Islet precursor cell (in vitro differentiated cells): ENCODE measurements at places on chromosomes 12 and 14.

- no peak for DNase-seq
These were observed 100.5 kb downstream of the EXOC5 start for GRCh38 chr14:57168138-57168679.

DNA sequence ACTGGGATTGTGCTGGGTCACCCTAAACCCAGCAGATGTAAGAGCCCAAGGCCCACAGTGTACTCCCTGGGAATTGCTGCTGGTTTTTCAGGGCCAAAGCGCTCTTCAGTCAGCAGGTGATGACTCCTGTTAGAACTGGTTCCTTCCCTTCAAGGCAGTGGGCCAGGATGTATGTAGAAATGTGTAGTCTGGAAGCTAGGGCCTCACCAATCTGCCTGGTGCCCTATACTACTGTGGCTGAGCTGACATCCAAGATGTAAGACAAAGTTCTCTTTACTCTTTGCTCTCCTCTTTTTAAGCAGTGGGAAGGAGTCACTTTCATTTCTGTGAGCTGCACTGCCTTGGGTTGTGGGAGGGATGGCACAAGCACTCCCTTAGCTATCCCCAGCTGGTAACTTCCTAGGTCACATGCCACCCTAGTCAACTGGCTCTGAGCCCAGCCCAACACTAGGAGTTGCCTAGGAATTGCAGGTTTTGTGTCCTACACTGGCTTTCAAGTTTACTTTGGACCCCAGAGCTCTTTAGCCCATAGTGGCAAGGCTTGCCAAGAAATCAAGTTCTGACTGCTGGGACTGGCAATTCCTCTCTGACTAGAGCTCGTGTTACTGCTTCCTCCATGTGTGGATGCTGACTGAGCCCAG, 249.2 kb downstream of the C12orf50 start:
- DNase-seq: no peak

DNA sequence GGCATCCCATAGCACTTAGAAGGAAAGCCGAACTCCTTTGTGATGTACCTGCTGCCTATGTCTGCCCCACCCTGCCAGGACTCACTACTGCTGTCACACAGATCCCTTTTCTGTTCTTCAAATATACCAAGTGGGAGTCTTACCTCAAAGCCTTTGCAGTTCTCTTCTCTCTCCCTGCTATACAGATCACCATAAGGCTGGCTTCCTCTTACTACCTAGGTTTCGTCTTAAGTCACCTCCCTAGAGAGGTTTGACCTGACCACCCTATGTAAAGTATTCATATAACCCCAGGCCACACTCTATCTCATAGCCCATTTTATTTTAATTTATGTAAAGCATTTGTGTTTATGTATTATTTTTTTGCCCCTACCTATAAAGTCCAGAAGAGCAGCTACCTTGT, 117.6 kb downstream of the CRADD start:
- DNase-seq: no peak

GRCh38 chr14:63492391-63492790, 50.8 kb downstream of the PPP2R5E start:
- no peak for DNase-seq

DNA sequence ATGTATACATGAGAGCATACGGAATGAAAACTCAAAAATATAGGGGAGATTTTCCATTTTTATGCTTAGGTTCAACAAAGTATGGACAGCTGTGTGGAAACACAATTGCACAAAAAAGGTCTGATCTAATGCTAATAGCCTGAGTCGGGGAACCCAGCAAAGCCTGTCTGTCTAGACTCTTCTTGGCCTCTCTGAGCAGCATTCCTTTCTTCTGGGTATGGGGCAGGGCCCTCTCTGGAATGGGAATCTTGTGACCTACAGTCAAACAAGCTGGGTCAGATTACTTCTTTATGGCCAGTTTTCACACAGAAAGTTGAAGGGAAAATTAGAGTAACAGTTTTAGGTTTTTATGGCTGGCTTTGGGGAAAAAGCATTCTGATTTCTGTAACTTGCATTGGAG, 534.0 kb upstream of the LMO3 start:
- peak; percentile 92 for DNase-seq

DNA sequence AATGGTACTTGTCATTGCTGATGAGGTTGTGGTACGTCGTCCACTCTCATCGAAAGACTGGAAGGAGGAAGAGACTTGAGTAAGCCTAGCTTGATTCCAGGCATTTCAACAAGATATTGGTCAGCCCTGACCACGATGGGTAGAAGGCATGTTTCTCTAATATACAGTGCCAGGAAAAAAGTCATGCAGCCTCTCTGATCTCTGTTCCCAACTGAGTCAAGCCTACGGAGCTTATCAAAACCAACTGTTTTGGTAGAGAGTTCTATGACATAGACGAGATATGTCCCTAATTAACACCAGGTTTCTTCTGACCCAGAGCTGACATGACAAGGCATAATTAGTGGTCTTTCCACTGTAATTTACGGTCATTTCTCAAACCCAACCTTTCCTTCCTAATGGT, 58.5 kb downstream of the NIN start:
- DNase-seq: no peak

DNA sequence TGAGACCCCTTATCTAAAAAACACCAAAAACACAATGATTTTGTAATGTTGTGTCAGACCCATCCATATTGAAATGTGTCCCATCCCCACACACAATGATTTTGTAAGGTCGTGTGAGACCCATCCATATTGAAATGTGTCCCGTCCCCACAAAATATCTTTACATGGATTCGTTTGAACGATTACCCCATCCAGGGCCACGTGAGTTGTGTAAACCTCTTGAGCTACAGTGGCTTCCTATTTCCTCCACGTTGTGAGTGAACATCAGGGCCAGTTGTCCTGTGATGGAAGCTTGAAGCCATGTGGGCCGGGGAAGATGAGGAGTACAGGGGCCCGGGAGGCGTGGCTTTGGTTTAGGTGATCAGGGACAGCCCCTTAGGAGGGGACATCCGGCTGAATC, 27.0 kb upstream of the ULK1 start:
- no peak for DNase-seq

- DNase-seq: no peak
These were observed 6.5 kb downstream of the SH2B3 start for GRCh38 chr12:111412007-111412829.

GRCh38 chr12:31019976-31020375, 53.7 kb upstream of the DDX11 start:
- peak; percentile 40 for DNase-seq

GRCh38 chr14:55220230-55220629, 28.8 kb upstream of the DLGAP5 start:
- DNase-seq: no peak
